ENCODE measurements at places on chromosomes 12 and 14.

DNA sequence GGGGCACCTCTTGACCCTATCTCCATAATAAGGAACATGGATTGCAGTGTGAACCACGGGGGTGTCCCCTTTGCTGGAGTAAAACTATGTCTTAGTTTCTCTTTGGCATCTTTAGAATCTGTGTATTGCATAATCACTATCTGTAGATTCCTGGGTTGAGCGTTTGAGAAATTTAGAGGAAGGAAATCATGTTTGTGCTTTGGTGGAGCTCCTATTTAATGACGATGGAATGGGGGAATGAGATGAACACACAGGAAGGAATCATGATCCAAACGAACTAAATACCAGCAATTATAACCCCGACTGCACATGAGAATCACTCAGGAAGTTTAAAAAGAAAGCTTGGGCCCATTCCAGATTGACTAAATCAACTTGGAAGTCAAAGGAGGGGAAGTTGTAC is 1.3 kb upstream of the MYG1 start:
- peak; percentile 89 for DNase-seq

DNA sequence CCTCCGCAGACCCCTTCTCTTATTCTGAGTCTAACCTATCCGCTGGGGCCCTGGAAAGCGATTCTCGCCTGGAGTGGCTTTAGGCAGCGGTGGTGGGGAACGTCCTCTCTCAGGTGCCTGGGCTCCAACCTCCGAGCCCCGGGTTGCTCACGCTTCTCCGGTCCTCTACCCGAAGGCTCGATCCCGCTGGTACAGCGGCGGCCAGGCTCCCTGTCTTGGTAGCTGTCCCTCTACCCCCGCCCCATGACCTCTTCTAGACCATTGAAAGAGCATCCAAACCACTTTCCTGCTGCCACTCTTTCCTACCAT is 505 bp upstream of the HEBP1 start:
- DNase-seq, result peak; percentile 62

GRCh38 chr12:124486346-124486963 is 81.0 kb downstream of the NCOR2 start:
- DNase-seq, result no peak

DNA sequence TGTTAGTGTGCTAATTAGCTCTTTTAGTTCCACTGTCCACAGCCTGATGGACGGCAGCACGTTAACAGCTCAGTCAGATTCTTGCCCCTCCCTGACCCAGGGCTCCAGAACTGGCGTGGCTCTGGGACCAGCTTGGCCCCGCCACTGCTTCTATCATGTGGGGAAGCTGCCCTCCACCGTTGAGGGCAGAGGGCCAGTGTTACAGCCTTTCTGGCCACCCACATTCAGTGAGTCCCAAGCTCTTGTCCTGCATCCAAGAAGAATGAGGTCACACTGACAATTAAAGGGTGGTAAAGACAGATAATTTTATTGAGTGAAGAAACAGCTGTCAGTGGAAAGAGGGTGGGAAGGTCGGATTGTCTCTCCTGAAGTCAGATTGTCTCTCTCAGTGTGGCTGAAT is 36.9 kb downstream of the BCL2L14 start:
- no peak for DNase-seq

DNA sequence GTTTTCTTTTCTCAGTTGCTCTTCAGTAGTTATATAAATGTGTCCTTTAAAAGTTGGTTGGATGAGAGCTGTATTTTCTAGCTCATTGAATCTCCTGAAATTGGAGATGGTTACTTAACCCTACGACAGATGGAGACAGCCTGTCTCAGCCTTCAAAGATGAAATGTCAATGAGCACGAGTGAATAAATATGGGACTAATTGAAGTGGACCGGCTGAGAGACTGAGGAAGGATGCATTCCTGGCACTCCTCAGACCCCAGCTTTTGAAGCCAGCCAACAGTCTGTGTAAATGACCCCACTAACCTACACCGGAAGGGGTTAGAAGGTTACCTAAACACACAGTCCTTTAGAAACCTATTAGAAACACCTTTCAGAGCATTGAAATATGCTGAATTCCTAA is 46.6 kb downstream of the PDZRN4 start:
- DNase-seq, result no peak

DNA sequence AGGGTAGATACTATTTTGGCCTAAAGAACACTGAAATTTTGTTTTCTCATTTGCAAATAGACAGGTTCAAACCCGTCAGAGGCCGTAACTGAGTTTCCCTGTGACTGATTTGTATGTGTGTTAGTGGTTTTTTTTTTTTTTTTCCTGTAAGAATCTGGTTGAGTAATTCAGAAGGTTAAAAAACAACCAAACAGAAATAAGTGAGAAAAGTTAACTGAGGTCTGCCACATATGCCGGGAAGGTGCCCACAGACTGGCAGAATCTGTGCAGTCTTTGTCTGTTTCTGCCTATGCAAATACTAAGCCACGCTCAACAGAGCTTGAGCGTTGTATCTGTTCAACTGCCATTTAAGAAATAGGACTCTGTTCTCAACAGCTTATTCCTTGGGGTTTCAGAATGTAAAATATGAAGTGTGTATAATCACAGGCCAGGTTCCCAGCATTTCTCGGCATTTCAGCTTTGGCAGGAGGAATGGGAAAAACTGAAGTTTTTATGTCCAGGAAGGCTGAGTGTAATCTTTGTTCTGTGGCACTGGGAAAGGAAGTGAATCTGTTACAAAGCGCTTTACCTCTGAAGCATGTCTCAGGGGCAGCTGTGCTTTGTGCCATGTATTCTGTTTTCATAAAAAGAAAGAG is 181.9 kb downstream of the PRKCH start:
- peak; percentile 81 for DNase-seq

DNA sequence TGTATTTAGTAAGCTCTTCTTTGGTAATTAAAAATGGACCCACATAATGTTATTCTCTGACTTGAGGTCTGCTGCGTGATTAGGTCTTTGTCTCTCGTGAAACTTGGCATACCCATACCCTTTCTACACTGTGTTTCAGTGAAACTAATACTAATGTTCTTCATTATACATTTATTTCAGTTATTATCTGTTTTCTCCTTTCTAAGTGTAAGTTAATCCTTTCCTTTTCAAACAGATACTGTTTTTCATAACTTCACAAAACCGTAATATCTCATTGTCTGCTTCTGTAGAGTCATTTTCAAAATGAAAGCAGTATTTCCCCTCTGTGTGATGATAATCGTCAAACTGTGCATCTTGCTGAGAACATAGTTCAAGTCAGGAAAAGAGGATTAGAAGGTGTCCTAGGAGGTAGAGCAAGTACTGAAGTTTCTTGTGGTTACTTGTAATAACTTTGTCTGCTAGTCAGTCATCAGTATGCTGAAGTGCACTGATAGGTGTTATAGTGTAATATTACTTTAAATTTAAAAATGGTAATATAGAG is 15.9 kb downstream of the PYROXD1 start:
- DNase-seq, result no peak

GRCh38 chr14:24093207-24093900 is 757 bp upstream of the PCK2 start:
- no peak for DNase-seq

DNA sequence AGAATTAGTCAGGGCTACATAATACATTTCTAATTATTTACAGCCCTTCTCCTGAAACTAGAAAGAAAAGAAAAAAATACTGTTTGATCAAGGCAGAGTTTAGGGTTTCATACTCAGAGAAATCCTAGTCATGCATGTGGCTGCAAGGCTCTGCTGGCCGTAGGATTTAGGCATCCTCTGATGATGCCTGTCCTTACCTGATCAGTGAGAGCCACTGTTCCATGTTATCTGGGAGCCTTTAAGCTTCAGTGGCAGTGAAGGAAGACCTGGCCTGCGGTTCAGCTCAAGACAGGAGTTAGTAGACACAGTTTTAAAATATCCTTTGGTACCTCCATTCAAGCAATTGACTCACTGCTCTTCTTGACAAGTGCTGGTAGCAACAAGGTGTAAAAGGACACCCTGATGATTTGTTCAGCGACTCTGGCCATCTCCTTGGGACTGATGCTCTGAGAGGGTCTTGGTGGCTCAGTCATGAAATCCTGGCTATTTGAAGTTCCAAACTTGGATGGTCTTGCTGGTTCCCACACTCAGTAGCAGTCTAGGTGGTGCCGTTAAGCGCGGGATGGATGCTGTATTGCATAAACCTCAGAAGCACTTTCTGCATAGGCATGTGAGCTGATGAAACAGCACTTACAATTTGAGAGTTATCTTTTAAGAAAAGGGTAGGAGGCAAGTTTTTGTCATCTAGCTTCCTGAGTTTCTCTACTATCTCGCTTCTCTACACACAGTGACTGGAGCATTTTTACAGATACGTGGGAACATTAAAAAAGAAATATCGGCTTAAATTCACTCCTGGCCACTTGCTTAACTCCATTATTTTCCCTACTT is 162.0 kb downstream of the SAMD4A start:
- no peak for DNase-seq

DNA sequence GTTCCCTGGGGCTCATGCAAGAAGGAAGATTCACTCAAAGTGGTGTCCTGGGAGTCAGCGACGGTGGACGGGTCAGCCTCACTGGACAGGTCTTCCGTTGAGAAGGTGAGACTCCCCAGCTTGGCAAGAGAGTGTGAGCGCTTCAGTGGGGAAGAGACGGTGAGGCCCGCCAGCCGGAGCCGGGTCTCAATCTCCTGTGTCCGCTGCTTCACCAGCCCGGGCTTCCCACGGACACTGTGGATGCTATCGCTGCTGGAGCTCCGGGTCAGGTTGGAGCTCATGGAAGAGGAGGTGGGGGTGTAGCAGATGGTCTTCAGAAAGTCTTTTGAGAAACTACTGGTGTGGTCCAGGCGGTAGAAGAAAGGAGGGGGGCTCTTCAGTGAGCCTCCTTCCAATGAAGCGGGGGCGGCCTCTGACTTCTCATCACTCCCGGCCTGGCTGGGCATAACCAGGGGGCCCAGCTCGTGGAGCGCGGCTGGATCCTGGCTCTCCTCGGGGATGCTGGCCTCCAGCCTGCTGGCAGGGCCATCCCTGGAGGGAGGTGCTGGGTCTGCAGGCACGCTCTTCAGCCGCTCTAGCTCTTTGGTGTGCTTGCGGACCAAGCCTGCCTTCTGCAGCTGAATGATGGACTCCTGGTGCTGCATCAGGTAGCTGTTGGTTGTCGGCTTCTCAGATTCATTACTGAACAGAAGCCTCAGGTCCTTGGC is 56.9 kb upstream of the CORO1C start:
- DNase-seq, result no peak

DNA sequence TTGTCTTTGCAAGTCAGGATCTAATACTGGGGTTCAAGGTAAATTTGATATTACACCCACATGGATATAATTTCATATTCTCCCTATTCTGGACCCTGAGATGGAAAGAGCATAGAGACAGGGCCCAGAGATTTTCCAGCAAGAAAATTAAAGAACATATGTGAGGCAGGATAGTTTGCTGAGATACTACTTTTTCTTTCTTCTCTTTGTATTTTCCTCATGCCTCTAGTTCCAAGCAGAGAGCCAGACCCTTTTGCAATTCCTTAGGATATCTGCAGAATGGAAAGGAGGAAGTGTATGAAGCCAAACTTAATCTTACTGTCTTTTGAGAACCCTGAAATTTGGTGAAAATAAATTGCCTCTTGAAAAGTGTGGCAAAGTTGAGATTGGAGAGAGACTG is 34.0 kb upstream of the RNASE3 start:
- no peak for DNase-seq

DNA sequence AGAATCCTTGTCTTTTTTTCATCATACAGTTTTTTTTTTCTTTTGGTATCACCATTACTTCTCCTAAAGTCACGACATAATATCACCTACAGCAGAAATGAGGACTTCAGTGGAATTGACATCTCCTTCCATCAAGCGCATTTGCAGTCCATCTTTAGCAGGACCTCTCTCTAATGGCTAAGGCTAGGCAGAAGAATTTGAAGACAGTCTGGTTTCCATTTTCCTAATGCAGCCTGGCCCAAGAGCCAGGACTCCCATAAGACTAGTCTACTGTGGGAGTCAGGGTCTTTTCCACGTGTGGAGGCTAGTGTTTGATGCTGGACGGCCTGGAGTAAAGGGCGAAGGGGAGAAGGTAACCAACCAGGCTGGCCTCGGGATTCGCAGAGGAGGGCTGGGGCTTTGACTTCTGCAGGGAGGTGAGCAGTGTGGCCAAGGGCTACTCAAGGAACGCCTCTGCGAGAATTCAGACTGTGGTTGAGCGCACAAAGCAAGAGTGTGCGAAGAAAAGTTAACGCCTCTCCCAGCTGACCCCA is 769 bp upstream of the ZNF740 start:
- DNase-seq, result no peak

GRCh38 chr12:121711361-121712189 is 977 bp upstream of the TMEM120B start:
- peak; percentile 37 for DNase-seq

- DNase-seq, result no peak
Measured at GRCh38 chr14:55272387-55272786, 1.2 kb downstream of the FBXO34 start.

GRCh38 chr14:22614240-22614799 is 16.2 kb downstream of the ABHD4 start:
- peak; percentile 65 for DNase-seq

GRCh38 chr12:124031058-124031457 is 58.0 kb downstream of the ZNF664 start:
- DNase-seq, result no peak

GRCh38 chr12:11762723-11763326 is 113.4 kb downstream of the ETV6 start:
- no peak for DNase-seq

GRCh38 chr14:74500417-74501134 is 7.0 kb downstream of the ISCA2 start:
- DNase-seq, result no peak

DNA sequence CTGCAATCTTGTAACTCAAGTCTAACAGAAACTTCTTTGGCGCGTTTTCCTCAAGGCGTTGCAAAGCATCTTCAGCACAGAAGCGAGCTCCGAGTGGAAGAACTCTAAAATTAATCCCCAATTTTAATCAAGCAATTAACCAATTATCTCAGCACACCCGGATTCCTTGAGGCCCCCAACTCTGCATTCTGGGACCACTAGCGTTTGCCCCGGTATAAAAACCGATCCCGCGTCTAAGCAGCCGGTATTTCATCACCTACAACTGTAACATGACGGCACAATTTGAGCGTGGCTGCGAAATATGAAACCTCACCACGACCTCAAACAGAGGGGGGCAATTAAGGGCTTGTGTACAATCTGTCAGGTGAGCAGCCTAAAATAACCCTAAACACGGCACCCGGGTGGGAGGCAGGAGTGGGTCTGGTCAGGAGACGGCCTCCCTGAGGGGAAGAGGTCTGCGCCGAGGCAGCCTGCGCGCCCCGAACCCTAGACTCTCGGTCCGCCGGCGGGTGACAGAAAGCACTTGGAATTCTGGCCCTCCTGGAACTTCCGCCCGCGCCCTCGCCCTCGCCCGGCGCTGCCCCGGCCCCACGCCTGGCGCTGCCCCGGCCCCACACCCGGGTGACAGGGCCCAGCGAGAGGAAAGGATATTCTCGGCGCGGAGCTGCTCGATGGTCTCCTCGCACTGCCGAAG is 594 bp downstream of the ZCCHC8 start:
- DNase-seq, result peak; percentile 70

- no peak for DNase-seq
Measured at GRCh38 chr14:31090883-31091764, 64.9 kb upstream of the STRN3 start.

DNA sequence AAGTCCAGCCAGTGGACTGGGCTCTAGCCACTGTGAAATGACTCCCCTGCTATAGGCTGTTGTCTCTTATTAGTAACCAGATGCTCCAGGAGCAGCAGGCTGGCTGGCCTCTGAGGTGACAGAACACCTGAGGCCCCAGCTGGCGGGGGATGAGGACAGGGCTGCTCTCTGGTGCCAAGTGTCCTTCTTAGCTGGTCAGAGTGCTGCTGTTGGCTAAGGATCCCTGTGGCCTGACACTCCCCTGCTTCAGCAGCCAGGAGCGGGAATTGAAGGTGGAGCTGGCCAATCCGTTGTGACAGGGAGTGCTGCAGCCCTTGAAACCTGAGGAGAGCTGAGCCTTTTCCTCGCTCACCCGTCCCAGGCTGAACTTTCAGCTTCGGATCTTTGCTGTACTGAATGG is 30.7 kb downstream of the TMEM229B start:
- DNase-seq, result peak; percentile 77

Measured in cardiac muscle cell (in vitro differentiated cells and primary cell).